ENCODE measurements at places on chromosomes 11 and 22.

GRCh38 chr11:19800162-19800561, 87.5 kb downstream of the NAV2 start:
- no peak for DNase-seq

GRCh38 chr11:74743640-74744039, 5.0 kb upstream of the RNF169 start:
- DNase-seq: no peak

GRCh38 chr11:121323046-121323607, 30.6 kb downstream of the SC5D start:
- DNase-seq: peak; percentile 12

- no peak for DNase-seq
Measured at GRCh38 chr11:75135021-75135650, 15.8 kb upstream of the SLCO2B1 start.

GRCh38 chr22:46171940-46172339, 21.6 kb downstream of the PPARA start:
- DNase-seq: no peak

DNA sequence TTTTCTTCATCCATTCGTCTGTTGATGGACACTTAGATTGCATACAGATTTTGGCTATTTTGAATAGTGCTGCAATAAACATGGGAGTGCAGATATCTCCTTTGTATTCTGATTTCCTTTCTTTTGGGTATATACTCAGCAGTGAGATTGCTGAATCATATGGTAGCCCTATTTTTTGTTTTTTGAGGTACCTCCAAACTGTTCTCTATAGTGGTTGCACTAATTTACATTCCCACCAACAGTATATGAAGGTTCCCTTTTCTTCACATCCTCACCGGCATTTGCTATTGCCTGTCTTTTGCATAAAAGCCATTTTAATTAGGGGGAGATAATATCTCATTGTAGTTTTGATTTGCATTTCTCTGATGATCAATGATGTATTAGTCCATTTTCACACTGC, 96.1 kb downstream of the PRR5L start:
- DNase-seq: no peak

DNA sequence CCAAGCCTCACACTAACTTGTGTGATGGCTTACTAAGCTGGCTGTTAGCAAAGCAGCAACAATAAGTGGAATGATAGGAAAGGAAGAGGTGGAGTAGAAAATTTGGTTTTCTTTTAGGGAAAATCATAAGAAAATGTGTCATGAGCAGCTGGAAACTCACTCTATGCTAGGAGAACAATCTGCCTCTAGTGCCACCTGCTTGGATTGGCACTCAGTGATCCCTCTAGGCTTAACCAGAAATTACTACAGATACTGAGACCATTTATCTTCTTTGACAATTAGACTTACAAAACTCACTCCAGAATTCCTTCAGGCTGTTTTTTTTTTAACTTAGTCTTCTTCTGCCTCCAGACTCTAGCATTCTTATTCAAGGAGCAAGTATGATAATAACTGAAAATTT, 117.3 kb downstream of the CD44 start:
- DNase-seq: no peak

GRCh38 chr22:28795071-28795693, 5.2 kb downstream of the XBP1 start:
- DNase-seq: no peak

GRCh38 chr22:44159221-44159620, 21.5 kb upstream of the PARVG start:
- DNase-seq: no peak

DNA sequence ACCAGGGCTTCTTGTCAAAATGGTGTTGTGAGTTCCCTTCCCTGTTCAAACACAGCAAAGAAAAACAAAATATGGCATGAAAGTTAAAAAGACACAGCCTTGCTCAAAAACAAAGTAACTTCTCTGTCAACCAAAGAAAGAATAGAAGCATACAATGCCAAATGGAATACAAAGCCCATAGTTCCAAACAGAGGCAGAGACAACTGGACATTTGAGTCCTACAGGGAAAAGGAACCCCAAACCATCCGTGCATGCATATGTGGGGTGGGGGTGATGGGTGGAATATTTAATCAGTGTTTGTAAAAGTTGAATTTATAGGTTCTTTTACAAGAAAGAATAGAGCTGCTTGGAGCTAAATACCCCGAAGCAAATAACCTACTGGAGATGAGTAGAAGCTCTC, 218.7 kb downstream of the FAM76B start:
- no peak for DNase-seq

- no peak for DNase-seq
Measured at GRCh38 chr22:49295465-49295743, 532.3 kb downstream of the BRD1 start.

DNA sequence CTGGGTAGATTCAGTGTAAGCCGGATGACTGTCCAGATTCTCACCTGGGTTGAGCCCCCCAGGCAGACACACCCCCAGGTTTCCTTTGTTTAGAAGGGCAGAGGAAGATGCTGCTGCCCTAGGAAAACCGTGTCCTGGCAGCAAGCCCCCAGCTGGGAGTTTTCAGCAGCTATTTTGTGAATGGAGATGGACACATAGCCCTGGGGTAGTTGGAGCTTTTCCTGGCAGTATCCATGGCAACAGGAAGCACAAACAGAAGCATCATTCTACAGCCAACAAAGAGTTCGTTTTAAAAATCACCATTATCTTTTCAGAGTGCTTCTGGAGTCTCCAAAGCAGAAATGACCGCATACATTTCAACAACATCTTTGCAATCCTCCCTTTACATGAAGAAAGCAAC, 245.5 kb downstream of the BRD1 start:
- DNase-seq: no peak

DNA sequence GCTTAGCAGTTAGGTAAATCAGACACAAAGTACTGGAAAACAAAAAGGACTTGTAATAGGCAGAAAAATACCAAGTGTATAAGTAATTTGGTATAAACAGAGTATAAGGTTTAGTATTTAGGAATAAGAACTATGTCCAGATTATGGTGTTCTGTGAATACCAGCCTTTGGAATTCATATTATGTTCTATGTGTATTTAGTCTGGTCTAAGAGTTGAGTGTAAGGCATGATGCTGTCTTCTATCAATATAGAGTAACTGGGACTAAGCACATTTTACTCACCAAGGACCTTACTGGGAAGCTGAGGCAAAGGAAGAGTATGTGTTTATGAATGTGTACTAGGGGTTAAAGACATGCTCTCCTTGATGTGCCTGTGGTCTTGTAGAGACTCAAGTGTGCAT, 9.5 kb downstream of the SDHD start:
- no peak for DNase-seq

- DNase-seq: no peak
Measured at GRCh38 chr11:12067796-12068357, 42.5 kb upstream of the MICAL2 start.

DNA sequence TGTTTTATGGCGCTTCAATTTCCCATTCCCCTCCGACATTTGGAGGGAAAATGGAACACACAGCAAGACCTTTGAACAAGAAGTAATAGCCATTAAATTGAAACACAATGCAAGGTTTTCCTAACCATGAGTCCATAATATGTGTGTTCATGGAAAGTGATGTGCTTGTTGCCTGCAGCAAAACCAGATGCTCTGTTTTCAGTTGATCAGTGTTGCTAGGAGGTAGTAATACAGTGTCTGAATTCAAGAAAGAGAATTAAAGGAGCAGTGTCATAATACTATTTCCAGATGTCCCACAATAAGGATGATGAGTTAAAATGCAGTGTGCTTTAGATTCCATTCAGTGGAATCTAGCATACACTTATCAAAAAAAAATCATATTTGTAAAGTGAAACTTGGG, 637.4 kb upstream of the API5 start:
- DNase-seq: no peak

- no peak for DNase-seq
Measured at GRCh38 chr11:119992171-119993051, 145.5 kb downstream of the TRIM29 start.

DNA sequence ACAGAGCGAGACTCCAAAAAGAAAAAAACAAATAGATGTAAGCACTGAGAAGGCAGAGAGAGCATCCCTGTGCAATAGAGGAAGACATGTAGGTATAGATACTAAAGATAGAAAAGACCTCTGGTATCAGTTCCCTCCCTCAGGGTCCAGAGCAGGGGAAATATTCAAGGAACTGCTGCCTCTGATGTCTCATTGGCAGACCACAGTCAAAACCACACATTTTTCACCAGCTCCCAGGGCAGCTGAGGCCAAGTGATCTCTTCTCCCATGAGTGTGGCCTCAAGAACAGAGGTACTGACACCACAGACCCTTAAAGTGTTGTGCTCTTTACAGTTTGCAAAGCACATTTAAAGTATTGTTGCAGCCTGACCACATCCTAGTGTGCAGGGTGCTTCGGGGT, 288.5 kb downstream of the NTM start:
- no peak for DNase-seq

DNA sequence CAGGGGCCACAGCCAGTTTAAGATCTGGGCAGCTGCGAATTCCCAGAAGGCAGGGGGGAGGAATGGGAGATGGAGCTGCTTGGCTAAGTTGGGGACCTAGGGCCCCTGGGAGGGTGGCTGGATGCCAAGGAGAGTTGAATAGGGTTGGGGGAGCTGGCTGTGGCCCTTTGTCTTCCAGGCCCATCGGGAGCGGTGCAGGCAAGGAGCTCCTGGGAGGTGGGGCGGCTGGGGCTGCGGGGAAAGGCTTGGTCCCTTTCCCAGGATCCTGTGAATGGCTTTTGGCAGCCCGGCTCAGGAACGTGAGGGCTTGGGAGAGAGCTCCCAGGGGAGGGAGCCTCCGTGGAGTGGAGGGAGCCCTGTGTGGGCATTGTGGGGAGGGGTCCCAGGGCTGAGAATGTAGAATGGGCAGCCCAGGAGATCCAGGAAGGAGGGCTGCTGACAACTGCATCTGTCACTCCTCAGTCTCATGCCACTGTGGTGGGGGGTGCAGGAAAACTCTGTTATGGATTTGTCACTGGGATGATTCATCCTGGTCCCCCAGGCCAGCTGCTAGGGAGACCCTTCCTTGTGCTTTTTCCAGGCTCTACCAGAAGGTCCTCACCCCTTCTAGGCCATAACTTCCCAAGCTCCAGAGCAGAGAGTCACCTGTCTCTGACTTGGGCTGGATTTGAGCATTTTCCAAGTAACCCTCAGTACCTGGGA, 6.0 kb downstream of the FREY1 start:
- DNase-seq: peak; percentile 47

DNA sequence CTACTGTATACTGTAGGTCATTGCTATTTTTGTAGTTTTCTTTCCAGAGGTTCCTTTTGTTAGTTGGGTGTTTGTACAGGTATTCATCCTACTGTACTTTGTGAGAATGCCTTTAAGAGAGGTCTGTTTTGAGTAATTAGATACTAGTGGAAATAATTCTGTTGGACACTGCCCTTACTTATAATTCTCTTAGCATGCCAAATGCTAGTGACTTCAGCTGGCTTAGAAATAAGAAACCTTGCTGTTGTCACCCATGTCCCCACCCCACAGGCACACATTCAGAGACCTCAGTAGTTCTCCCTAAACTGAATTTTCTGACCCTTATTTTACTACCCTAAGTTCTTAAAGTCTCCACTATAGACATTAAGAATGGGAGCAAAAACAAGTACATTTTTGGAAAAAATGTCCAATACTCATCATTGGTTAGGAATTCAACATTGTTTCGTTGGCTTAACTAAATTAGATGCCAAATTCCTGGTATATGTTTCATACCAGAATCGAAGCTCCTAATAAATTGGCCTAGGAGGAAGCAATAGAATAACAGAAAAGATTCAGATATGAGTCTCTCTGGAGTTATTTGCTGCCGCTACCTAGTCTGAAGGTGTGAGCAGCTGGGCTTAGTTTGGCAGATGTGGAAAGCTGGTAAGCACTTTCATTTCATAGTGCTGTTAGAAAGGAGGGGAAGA, 28.4 kb downstream of the ZNF143 start:
- DNase-seq: no peak

Measured in NCI-H1092 (cell line).